Stimulated activated naive CD4-positive, alpha-beta T cell (primary cell): ENCODE measurements at places on chromosomes 4 and X.

DNA sequence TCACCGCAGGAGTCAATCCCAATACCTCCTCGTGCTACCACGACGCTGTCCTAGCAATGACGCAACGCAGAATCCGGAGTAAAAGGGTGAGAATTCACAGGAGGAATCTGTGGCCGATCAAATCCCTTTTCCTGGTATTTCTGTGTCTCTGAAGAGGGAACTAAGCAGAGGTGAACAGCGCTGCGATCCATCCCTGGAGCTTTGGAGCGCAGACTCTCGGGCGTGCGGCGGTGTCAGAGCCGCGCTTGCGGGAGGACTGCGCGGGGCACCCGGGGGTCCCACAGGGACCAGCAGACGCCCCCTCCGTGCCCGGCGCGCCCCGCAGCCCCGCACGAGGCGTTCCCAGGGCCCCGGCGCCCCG lies 17.2 kb upstream of the ZNF718 start:
- DNase-seq: no peak

DNA sequence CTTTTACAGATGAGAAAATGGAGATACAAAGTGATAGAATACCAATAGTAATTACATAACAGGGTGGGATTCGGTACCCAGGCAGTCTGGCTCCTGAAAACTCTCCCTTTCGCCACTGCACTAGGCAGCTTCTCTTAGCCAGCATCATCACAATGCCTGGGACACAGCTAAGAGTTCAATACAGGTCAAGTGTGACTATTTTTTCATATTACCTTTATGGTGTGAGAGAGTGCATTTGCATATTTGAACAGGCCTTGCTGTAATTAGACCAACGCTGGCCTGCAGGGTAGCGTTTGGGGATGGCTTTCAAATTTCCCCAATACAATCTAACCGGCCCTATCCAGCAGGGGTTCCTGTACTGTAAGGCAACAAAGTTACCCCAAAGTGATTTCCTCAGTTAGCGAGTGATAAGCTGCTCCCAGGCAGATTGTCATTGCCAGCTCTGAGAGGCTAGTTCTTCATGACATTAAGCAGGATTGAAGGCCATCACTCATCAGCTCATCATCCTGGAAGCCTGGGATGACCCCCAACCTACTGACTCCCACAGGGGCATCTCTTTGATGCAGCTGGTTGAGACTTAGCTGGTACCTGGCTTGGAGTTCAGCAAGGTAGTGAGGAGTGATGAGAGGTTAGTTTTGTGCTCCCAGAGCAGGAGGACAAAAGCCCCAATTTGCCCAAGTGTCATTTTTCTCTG lies 836.8 kb upstream of the LCORL start:
- DNase-seq: no peak

- no peak for DNase-seq
These were observed 50.2 kb downstream of the CPZ start for GRCh38 chr4:8642651-8643321.

DNA sequence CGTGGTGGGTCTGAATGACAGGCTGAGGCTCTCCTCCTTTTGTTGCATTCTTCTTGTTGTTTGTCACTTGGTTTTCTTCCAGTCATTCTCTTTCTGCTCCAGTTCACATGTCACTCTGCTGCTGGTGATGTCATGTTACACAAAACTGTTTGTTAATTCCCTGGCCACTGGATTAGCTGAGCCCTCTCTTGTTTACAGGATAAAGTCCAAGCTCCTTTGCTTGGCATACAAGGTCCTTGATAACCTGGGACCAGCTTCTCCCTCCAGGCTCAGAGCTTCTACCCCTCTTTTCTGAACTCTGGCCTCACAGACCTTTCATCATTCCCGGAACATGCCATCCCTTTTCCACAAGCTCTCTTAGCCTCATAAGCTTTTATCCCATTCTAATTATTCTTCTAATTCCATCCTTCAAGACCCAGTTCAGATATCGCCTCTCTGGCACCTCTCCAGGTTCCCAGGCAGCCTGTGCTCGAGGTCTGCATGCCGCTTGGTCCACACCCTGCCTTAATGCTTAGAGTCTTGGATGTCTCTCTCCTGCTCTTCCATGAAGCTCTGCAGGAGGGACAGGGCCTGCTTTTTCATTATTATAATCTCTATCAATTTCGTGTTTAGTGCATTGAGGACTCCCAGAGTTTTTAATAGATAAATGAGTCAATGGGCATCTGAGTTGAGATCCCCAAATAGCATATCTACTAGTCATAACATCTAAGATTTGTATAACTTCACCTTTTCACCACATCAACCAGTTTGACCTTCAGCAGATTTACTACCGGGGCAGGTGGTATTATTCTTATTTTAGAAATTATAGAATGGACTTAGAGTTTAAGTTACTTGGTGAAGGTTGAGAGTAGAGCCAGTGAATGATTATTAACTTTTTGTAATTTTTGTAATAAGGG lies 98.7 kb downstream of the TMEM131L start:
- no peak for DNase-seq

- DNase-seq: no peak
These were observed 1603.1 kb downstream of the C4orf33 start for GRCh38 chr4:130699004-130699403.

- no peak for DNase-seq
These were observed 187.3 kb downstream of the MAB21L2 start for GRCh38 chr4:150769248-150769647.

DNA sequence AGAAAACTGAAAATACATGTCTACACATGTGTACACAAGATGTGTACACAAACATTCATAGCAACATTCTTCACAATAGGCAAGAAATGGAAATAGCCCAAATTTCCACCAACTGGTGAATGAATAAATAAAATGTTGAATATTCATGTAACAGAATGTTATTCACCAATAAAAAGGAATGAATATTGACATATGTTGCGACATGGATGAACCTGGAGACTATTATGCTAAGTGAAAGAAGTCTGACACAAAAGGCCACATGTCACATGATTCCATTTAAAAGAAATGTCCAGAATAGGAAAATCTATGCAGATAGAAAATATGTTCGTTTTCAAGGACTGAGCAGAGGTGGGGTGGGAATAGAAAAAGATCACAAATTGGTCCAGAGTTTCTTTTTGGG lies 34.6 kb upstream of the LNX1 start:
- no peak for DNase-seq

GRCh38 chr4:99135541-99136162 lies 8.4 kb downstream of the ADH4 start:
- no peak for DNase-seq

- DNase-seq: no peak
These were observed 15.0 kb downstream of the MED14 start for GRCh38 chrX:40720339-40720738.

GRCh38 chr4:62513306-62513705 lies 1313.2 kb downstream of the ADGRL3 start:
- no peak for DNase-seq

- DNase-seq: no peak
These were observed 286.8 kb upstream of the VCX3A start for GRCh38 chrX:6821730-6822129.

GRCh38 chrX:105552395-105552794 lies 269.9 kb upstream of the NRK start:
- no peak for DNase-seq

- no peak for DNase-seq
These were observed 739 bp downstream of the GAK start for GRCh38 chr4:931194-931959.

GRCh38 chr4:173490256-173490655 lies 39.8 kb downstream of the HAND2 start:
- no peak for DNase-seq

DNA sequence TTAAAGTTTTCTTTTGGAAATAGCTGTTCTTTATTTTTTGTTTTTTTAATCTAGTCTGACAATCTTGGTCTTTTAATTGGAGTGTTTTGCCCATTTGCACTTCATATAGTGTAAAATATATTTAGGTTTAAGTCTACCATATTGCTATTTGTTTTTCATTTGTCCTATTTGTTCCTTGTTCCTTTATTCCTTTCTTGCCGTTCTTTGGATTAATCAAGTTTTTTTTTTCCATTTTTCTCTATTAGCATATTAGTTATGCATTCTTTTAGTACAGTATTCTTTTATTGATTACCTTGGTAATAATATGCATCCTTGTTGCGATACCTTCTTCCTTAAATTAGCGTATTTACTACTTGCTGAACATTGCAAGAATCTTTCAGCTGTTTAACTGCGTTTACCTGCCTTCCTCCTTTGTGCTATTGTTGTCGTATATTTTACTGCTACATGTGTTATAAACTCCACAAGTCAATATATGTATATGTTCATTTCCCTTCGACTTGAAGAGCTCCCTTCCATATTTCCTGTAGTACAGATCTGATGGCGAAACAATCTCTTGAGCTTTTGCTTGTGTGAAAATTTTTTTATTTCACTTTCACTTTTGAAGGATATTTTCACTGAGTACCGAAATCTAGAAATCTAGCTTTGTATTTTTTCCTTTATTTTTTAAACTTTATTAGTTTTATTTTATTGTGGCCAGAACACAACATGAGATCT lies 23.9 kb upstream of the RNF212 start:
- peak; percentile 30 for DNase-seq

GRCh38 chr4:64174247-64174882 lies 234.9 kb downstream of the TECRL start:
- DNase-seq: no peak

DNA sequence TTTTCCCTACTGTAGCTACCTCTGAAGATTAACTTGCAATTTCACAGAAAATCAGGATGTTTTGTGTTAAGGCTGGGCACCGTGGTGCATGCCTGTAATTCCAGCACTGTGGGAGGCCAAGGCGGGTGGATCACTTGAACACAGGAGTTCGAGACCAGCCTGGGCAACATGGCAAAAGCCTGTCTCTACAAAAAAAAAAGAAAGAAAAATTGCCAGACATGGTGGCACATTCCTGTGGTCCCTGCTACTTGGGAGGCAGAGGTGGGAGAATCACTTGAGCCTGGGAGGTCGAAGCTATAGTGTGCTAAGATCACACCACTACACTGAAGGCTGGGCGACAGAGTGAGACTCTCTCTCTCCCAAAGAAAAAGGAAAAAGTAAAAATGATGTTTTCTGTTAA lies 27.4 kb downstream of the APELA start:
- DNase-seq: no peak

DNA sequence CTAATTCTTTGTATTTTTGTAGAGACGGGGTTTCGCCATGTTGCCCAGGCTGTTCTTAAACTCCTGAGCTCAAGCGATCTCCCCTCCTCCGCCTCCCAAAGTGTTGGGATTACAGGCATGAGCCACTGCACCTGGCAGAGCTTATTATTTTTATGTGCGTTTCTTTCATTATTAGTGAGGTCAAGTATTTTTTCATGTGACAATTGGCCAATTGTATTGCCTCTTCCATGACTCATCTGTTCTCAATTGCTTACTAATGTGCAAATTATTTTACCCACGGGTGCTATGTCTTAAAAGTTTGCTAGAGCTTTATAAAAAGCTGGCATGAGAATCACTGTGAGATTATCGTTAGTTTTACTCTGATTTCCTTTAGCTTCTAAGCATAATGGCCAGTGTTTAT lies 13.0 kb upstream of the ARX start:
- DNase-seq: no peak

GRCh38 chrX:45449982-45450381 lies 249.3 kb upstream of the DIPK2B start:
- no peak for DNase-seq

GRCh38 chrX:1336948-1337779 lies 579 bp downstream of the IL3RA start:
- DNase-seq: no peak

DNA sequence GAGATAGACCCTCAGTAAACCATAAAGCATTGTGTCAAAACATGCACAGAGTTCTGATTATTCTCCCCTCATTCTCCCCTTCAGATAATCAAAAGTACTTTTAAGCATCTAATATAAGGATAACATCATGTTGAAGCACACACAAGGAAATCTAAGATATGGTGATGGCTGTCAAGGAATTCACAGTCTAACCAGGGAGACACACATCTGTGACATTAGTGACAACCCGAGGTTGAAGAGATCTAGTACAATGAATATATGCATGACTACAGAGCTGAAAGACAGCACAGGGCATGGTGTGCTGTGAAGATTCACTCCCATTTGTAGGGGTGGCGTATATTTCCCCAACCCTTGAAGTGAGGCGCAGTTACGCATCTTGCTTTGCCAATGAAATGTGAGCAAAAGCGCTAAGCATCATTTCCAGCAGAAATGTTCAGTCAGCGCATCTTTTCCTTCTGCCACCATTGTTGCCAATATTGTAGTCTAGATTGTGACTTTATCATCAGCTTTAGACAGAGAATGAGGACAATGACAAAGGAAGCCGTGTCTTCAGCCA lies 122.0 kb downstream of the NSUN7 start:
- no peak for DNase-seq

GRCh38 chrX:11347300-11347699 lies 54.1 kb downstream of the AMELX start:
- no peak for DNase-seq

- no peak for DNase-seq
These were observed 153.3 kb downstream of the LDB2 start for GRCh38 chr4:16745009-16745635.

- no peak for DNase-seq
These were observed 299.5 kb downstream of the ARHGAP24 start for GRCh38 chr4:85774489-85774888.

DNA sequence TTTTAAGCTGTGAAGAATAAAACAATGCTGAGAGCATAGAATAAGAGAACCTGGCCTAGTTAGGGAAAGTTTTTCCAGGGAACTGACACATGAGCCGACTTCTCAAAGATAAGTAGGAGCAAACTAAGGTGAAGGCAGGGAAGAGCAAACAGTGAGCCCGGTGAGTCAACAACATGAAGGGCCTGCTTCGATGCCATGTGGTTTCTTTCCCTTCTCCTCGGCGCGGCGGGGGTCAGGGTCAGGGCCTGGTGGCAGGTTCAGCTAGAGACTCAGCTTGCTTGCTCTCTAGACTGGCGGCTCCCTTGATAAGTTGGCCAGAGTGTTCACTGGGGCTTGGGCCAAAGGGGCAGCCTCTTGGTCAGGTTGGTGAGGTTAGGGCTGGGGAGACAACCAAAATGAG lies 81.1 kb downstream of the DLG3 start:
- no peak for DNase-seq

- no peak for DNase-seq
These were observed 95.2 kb upstream of the ANK2 start for GRCh38 chr4:112954286-112954685.

DNA sequence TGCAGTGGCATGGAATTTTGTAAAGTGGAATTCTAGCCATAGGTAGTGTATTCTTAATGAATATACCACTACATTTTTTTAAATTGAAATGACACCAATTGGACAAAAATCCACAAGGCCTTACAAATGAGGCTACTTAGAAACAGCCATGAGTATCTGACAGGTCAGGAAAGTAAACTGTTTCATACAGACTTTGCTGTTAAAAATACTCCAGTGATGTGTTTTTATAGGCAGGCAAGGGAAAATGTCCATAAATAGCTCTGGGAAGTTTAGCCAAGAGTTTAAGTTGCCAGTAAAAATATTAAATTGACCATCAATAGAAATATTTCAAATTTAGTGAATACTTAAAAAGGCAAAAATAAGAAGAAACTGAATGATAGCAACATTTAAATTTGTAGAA lies 41.8 kb upstream of the PDLIM5 start:
- DNase-seq: no peak

DNA sequence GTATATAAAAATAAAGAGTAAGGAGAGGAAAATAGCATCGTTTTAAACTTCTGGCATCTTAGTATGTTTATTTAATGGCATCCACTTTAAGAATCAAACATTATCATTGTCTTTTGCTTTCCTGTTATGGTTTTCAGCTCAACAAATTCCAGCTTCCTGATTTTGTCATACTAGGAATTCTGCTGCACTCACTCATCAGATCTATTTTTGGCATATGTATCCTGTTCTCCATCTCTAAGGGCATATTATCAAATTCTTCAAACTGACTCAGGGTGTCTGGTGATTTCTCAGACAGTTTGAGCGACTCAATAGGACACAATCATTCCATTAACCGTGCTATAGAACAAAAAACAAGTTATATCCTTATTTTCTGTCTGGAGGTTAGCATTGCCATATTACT lies 248.5 kb upstream of the DIAPH2 start:
- DNase-seq: no peak
